ENCODE measurements at places on chromosomes 16 and 17.

DNA sequence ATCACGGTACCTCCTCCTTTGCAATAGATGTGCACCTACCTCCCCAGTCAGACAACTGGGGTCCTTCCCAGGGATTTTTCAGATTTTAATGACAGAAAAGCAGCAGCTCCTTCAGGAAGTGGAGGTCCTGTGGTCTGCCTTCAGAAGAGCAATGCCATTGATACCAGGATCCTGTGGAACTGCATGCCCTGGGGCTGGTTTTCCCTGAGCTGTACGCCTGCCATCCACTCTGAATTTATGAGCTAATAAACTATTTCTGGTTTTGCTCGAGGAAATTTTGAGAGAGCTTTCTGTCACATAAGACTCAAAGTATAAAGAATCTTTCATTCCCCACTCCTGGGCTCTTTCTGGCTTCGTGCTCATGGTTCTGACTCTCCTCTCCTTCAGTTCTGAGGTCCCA, 10.0 kb upstream of the CCL23 start:
- no peak for DNase-seq

DNA sequence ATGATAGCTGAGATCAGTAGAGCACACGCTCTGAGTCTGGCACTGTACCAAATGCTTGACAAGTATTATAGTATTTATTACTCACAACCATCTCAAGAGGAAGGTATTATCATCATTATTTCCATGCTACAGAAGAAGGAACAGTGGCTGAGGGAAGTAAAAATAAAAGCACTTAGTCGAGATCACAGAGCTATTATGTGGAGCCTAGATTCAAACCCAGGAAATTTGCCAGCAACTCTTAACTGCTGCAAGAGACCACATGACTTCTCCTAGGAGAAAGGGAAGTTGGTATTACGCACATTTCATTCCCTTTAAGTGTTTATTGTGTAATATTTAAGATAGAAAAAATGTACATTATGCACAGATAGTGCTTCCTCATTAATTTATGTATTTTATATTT, 1.0 kb upstream of the RHOT1 start:
- peak; percentile 61 for DNase-seq

- peak; percentile 7 for DNase-seq
Measured at GRCh38 chr17:51860954-51861561, 297.5 kb downstream of the CA10 start.

- no peak for DNase-seq
Measured at GRCh38 chr17:418421-418751, 65.8 kb upstream of the RPH3AL start.
